ENCODE measurements at places on chromosomes 13 and 19.

- DNase-seq: no peak
Measured at GRCh38 chr13:73943137-73943964, 190.9 kb downstream of the KLF12 start.

DNA sequence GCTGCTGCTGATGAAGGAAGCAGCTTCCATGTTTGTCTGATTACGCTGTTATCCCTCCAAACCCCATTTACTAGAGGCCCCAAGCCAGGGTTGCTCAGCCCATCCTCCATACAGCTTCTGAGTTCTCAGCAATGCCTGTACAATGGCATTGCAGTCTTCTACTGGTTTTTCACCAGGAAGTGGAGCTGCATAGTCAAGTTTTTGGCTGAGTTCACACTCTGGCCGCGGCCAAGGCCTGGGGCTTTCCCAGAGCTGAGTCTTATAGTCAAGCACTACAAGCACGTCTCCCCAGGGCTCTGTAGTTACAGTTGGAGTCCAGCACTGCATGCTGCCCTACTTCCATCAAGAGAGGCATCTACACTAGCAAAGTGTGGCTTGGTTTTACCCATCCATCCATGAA is 182.5 kb downstream of the POU4F1 start:
- DNase-seq: no peak

GRCh38 chr13:21104199-21105019 is 43.0 kb upstream of the LATS2 start:
- no peak for DNase-seq

GRCh38 chr19:14674764-14675163 is at the start of gene ADGRE3:
TSS of gene ADGRE3 (minus strand) at chr19:14674844. CDS start at chr19:14674770, 74 bp downstream.
- no peak for DNase-seq

- no peak for DNase-seq
Measured at GRCh38 chr13:80962173-80962572, 621.2 kb upstream of the SPRY2 start.

DNA sequence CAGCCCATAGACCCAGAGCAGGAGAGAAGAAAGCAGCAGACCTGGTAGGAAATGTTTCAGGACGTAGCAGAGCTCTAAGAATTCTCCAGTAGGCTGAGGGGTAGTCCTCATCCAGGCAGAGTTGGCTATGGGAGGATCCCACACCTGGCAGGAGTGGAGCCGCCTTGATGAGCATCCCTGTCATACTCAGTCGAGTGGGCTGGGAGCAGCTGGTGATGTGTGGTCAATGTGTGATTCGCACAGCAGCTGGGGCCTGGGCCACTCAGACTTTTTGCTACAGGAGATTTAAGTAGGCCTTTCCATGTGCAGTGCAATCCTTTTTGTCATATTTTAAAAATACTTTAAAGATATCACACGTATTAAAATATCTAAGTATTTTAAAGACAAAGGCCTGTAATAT is 56.6 kb downstream of the MYO16 start:
- DNase-seq: no peak

DNA sequence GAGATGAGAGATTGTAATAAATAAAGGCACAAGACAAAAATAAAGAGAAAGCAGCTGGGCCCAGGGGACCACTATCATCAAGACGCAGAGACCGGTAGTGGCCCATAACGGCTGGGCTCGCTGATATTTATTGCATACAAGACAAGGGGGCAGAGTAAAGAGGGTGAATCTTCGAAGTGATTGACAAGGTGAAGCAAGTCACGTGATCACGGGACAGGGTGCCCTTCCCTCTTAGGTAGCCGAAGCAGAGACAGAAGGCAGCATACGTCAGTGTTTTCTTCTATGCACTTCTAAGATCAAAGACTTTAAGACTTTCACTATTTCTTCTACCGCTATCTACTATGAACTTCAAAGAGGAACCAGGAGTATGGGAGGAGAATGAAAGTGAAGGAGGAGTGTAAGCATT is 4.6 kb upstream of the PRKCG start:
- DNase-seq: no peak

DNA sequence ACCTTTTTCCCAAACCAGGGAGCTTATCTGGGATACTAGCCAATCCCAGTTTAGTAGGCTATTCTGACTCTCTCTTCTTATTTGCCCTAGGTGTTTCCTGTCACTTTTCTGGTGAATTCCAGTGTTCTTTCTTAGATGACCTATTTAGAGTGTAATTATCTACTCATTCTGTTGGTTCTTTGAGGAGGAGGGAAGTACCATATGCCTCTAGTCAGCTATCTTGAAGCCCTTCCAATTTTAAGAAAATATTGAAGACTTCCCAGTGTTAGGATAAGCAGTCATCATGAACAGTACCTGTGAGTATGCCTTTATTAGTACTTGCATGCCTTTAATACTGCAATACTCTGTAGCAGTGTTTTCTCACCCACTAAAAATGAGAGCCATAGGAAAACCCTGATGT is 724.3 kb upstream of the SLITRK1 start:
- no peak for DNase-seq

- DNase-seq: no peak
Measured at GRCh38 chr13:113616991-113617749, 32.6 kb downstream of the TFDP1 start.

DNA sequence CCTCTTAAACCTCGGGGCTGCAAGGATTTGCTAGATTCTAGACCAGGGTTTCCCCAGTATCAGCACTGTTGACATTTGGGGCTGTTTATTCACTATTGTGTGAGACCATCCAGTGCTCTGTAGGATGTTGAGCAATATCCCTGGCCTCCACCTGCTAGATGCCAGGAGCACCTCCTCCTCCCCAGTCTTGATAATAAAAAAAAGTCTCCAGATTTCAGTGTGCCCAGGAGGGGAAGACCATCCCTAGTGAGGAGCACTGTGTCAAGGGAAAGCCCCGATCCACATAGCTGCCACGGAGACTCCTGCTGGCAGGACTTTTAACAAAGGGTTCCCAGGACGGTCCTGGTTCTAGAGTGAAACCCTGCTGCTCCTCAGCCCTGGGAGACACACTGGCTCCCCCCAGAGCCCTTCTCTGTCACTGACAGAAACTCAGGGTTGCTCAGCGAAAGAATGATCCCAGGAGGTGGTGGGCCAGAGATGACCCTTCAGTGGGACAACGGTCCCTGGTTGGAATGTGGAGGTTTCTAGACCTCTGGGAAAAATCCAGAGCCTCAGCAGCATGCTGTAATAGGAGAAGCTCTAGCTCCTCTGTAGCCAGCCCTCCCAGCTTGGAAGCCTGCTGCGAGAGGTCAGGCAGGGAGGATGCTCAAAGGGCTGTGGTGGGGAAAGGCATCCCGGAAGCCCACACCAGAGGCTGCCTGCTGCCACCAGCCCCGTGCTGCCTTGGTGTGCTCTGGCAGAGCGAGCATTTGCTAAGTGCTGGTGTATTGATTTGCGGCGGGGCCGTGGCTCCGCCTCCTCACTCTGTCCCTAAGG is 20.3 kb downstream of the LYL1 start:
- DNase-seq: no peak

DNA sequence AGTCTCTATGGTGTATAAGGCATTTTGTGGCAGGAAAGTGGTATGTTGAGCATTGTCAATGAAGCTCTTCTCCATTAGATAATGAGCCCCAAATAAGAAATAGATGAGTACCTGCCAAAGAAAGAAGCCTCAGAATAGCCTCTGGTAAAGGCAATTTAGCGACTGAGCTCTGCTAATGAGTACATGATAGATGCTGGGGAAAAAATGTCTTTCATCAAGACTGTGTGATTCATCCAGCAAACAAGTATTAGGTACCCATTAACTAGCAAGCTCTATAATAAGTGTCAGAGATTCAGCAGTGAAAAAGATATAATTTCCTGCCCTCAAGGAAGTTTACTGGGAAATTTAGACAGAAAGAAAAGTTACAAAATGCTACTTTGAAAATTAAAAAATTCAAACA is 294.6 kb downstream of the ITGBL1 start:
- no peak for DNase-seq

DNA sequence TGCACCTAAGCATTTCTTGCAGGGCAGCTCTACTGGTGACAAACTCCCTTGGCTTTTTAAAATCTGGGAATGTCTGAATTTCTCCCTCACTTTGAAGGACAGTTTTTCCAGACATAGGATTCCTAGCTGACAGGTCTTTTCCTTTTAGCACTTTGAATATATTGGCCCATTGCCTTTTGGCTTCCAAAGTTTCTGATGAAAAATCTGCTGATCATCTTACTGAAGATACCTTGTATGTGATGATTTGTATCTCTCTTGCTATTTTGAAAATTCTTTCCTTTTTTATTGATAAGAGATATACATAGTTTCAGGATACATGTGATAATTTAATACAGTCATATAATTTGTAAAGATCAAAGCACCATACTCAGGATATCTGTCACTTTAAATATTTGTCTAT is 211.1 kb downstream of the ZIC5 start:
- no peak for DNase-seq
